Transverse colon (tissue), 4 donors: ENCODE measurements at places on chromosomes 6 and 20. TPM values are rescaled to one million over a fixed set of nuclear protein-coding genes. Genes with fewer than 3 reads are reported as not detected.

GRCh38 chr20:13336308-13337089 is 115.4 kb downstream of the ISM1 start:
- no peaks in the 10 kb centered on the region for H3K36me3 ChIP-seq
- no peaks in the 10 kb centered on the region for H3K27me3 ChIP-seq
- DNase-seq = no peak
- no peaks in the 10 kb centered on the region for H3K4me1 ChIP-seq
- H3K4me3 ChIP-seq = no peak overlapping the region

DNA sequence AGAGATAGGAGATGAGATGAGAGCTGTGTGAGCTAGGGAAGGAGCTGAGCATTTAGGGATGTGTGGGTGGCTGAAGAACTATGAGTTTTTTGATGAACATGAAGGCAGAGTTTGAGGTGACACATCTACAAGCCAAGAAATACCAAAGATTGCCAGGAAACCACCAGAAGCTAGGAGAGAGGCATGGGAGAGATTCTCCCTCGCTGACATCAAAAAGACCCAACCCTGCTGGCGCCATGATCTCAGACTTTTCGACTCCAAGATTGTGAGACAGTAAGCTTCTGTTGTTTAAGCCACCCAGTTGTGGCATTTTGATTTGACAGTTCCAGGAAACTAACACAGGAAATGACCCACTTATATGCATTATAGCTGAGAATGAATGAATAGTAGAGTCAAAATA is 790.9 kb downstream of the TFAP2A start:
- H3K4me3 ChIP-seq = no peak overlapping the region
- no peak overlapping the region for H3K27ac ChIP-seq
- no peaks in the 10 kb centered on the region for H3K36me3 ChIP-seq
- H3K4me1 ChIP-seq = no peaks in the 10 kb centered on the region
- no peaks in the 10 kb centered on the region for H3K27me3 ChIP-seq

The CRNKL1 gene
- total RNA-seq = 12.3 TPM

DNA sequence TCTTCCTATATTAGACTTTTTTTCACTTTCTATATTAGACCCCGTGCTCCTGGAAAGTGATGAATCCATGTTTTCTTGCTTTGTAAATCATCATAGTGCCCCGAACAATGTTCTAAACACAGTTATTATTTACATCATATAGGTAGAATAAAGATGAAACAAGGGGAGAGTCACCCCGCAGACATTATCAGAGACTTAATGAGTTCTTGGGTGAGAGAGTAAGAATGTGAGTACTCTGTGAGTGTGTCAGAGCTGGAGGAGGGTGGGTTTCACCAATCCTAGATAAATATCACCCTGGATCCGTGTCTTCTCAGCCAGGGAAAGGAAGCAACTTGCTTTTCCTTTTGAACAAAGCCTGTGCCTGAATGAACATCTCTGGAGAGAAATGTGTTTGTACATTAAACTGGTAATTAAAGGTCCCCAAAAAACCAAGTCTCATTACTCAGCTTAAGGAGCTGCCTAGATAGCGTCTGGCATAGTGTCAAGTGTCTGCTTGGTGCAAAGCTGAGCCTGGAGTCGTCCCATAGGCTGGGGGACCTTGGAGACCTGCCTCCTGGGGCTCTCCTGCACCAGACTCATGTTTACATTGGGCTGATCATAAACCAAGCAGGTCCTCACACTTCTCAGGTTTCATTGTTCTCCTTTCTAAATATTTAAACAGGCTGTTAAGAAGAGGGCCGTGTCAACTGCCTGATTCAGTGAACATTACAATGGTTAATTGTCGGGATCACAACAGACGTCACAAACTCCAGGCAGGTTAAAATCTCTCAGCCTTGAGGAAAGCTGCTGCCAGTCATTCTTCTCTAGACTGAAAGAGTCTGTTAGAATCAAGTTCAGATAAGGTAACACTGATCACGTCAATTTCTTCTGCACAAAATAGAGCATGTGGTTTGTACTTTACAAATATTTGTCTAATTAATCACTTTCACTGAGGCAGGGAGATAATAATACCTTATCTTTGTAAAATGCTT is 179.7 kb upstream of the MYLIP start:
- no peaks in the 10 kb centered on the region for H3K27me3 ChIP-seq
- peak; percentile 67 for DNase-seq
- H3K4me1 ChIP-seq = no peaks in the 10 kb centered on the region
- no peak overlapping the region for H3K4me3 ChIP-seq
- H3K36me3 ChIP-seq = no peaks in the 10 kb centered on the region

DNA sequence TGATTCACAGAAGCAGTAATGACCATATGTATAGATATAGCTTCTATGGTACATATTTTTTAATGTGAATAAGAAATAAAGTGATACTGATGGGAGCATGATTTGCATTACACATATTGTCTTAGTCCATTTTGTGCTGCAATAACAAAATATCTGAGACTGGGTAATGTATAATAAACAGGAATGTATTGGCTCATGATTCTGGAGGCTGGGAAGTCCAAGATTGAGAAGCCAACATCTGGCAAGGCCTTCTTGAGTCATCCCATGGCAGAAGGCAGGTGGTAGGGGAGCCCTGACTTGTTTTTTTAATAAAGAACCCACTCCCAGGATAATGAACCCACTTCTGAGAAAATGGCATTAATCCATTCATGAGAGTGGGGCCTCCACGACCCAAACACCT is 185.6 kb upstream of the RREB1 start:
- no peak for DNase-seq
- H3K36me3 ChIP-seq = no peaks in the 10 kb centered on the region
- no peak overlapping the region for H3K27ac ChIP-seq
- H3K4me3 ChIP-seq = no peak overlapping the region
- no peaks in the 10 kb centered on the region for H3K4me1 ChIP-seq

The HSPA1L gene
- total RNA-seq = not detected

GRCh38 chr6:125310994-125311649 is 9.4 kb upstream of the HDDC2 start:
- peaks cover 3% of the 10 kb centered on the region for H3K4me1 ChIP-seq
- peaks cover 5% of the 10 kb centered on the region for H3K27me3 ChIP-seq
- no peak for DNase-seq
- H3K27ac ChIP-seq = no peak overlapping the region
- no peak overlapping the region for H3K4me3 ChIP-seq

- no peaks in the 10 kb centered on the region for H3K4me1 ChIP-seq
- DNase-seq = peak; percentile 21
- no peaks in the 10 kb centered on the region for H3K36me3 ChIP-seq
- H3K27me3 ChIP-seq = peaks cover 5% of the 10 kb centered on the region
- H3K4me3 ChIP-seq = no peak overlapping the region
Measured at GRCh38 chr20:9912858-9913434, 74.1 kb upstream of the PAK5 start.

DNA sequence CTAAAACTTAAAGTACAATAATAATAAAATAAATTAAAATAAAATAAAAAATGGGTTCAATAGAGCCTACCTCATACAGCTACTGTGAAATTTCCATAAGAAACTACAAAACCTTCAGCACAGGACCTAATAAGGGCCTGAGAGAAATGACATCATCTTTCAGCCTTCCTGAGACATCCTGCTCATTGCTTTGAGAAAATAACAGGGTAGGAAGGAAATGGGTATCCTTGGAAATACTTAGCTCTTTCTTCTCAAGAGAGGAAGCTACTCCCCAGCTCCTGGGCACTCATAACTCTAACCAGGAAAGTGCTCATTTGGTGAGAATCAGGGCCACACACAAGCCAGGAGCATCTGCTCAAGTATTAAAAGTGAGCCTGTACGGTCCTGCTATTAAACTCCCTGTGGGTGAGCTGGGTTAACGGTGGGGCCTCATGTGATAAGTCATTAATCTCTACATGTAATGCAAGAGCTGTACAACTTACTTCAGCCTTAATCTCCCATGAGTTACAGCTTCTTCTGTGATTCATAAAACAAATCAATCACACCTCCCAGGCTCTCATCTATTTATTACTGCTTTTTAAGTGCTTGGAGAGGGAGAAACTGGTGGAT is 141.4 kb downstream of the MAFB start:
- no peak for DNase-seq
- H3K27ac ChIP-seq = no peak overlapping the region
- H3K36me3 ChIP-seq = no peaks in the 10 kb centered on the region
- H3K27me3 ChIP-seq = no peaks in the 10 kb centered on the region
- no peaks in the 10 kb centered on the region for H3K4me1 ChIP-seq
- H3K4me3 ChIP-seq = no peak overlapping the region

DNA sequence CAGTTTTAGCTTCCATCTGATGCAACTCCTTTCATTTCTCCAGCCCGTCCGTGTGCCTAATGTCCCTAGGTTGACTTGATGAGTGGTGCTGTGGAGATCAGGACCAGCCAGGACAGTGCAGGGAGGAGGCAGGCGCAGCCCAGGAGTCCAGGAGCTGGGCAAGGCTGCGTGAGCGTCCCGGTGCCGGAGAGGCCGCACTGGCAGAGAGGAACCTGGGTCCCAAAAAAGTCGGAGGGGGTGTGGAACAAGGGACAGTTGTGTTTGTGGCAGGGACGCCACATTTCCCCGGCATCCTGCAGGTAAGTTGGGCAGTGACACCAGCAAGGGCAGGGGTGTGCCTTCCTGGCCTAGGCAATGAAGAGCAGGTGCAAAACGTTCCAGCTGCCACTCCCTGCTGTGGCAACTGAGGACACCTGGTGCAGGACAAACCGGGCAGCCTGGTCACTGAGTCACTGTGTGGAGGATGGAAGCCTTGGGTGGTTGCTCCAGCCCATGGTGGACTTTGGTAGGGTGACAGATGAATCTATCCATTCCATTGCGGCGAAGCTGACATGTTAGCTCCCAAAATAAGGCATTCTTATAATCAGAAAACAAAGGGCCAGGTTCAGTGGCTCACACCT is 53.2 kb downstream of the RAMACL start:
- H3K4me1 ChIP-seq = no peaks in the 10 kb centered on the region
- no peaks in the 10 kb centered on the region for H3K36me3 ChIP-seq
- no peak overlapping the region for H3K4me3 ChIP-seq
- no peak overlapping the region for H3K27ac ChIP-seq

- H3K27ac ChIP-seq = no peak overlapping the region
- H3K4me1 ChIP-seq = no peaks in the 10 kb centered on the region
- DNase-seq = no peak
- no peak overlapping the region for H3K4me3 ChIP-seq
Measured at GRCh38 chr20:4090756-4091489, 75.6 kb upstream of the RNF24 start.

The PDE7B gene
- 2.2 TPM for total RNA-seq

- H3K27me3 ChIP-seq = no peaks in the 10 kb centered on the region
- H3K36me3 ChIP-seq = no peaks in the 10 kb centered on the region
- peak; percentile 87 for DNase-seq
Measured at GRCh38 chr20:47063407-47063806, 168.8 kb downstream of the EYA2 start.

The KCNG1 gene
- 12.2 TPM for total RNA-seq

DNA sequence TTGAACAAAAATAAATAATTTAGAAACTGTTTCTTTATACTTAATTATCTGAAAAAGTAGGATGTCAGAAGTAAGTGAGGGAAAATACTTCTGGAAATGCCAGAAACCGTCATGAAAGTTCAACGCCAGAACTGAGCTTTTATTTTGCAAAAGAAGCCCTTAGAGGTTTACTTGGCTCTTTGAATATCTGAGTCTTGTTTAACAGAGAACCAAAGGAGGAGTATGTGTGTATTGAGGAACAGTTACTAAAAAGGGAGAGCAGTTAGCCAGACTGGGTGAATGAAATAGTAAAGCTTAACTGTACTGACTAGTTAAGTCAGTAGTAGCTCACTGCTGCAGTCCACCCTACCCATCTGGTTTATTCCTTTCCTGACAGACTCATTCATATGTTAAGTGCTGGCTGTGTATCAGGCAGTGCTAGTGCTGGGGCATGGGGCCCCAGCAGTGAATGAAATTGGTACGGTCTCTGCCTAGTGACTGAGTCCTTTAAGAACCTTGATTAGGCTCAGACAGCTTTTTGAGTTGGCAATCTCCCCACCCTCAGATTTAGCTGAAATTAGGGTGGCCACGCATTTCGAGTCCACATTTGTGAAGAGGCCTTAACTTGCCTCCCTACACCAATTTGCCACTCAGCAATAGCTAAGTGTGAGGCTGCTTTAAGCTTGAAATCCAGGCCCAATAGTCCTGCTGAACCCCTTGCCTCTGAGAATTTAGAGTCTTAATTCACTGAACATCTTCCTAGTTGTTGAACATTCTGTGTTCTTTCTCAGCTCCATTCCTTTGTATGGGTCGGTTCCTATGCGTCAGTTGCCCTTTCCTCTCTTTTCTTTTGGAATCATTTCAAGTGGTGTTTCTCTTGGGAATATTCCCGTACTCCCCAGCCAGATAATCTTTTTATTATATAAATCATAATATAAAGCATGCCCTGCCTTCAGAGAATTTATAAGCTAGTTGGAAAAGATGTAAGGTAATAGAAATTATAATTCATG is 20.2 kb downstream of the MAP3K4 start:
- no peak overlapping the region for H3K27ac ChIP-seq
- H3K4me1 ChIP-seq = peaks cover 32% of the 10 kb centered on the region
- no peaks in the 10 kb centered on the region for H3K36me3 ChIP-seq
- DNase-seq = no peak

The JAG1 gene
- total RNA-seq = 117 TPM

DNA sequence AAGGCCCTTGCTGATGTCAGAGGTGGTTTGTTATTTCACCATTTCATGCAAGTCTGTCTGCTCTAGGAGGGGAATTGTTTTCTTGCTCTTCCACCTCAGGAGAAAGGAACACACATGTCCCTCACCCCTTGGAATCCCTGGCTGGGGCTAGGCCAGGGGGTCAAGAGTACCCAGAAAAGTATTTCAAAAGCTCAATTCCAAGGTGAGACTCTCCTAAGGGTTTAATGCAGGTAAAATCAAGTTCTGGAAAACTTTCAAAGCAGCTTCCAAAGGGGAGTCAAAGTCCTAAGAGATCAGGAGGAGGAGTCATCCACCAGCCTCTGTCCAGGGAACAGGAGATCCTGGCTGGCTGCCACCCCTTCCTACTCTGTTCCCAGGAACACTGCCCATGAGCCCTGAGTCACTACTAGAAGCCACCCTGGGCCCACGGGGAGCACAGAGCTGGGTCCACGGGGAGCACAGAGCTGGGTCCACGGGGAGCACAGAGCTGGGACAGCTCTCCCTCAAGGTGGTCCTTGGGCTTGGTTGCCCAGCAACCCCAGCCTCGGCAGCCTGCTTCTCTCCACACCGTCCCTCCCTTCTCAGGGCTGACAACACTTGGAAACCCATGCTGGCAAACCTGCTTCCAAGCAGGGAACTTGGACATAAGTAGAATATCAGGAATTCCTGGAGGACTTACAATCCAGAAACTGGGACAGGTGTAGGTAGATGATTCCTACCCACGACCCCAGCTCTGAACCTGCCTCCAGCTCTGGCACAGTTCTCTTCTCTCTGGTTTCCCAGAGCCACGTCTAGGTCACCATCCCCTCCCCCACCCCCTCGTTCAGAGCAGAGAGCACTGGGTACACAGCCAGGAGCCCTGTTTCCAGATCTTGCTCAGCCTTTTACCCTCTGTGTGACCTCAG is 35.3 kb upstream of the CDKN1A start:
- H3K4me1 ChIP-seq = peaks cover 41% of the 10 kb centered on the region
- no peaks in the 10 kb centered on the region for H3K27me3 ChIP-seq
- peak; percentile 95 for DNase-seq
- H3K36me3 ChIP-seq = no peaks in the 10 kb centered on the region
- no peak overlapping the region for H3K4me3 ChIP-seq
